Hematopoietic multipotent progenitor cell (in vitro differentiated cells): ENCODE measurements at places on chromosomes 5 and 9. TPM values are rescaled to one million over a fixed set of nuclear protein-coding genes. Genes with fewer than 3 reads are reported as not detected.

KIF12 gene
- total RNA-seq, result under 0.01 TPM

SVEP1 gene
- total RNA-seq, result under 0.01 TPM

MAST4 gene
- 19.9 TPM for total RNA-seq

HCN1 gene
- under 0.01 TPM for total RNA-seq

PCDHA9 gene
- under 0.01 TPM for total RNA-seq

SLC6A3 gene
- not detected for total RNA-seq

CXXC5 gene
- total RNA-seq, result 317 TPM

PCDHB3 gene
- total RNA-seq, result under 0.01 TPM

SLC34A3 gene
- total RNA-seq, result not detected

IL9 gene
- not detected for total RNA-seq

EQTN gene
- total RNA-seq, result not detected

ARID3C gene
- total RNA-seq, result not detected

BARHL1 gene
- total RNA-seq, result not detected

DOCK2 gene
- 167 TPM for total RNA-seq

MEGF9 gene
- 7.3 TPM for total RNA-seq

ABCA1 gene
- 21.0 TPM for total RNA-seq

EFCAB9 gene
- not detected for total RNA-seq

GPR21 gene
- 12.1 TPM for total RNA-seq

KCNN2 gene
- under 0.01 TPM for total RNA-seq

PSD2 gene
- total RNA-seq, result 0.27 TPM

LRRC19 gene
- total RNA-seq, result not detected

RACK1 gene
- total RNA-seq, result 17,192 TPM

PTPDC1 gene
- 2.7 TPM for total RNA-seq

DNAH5 gene
- total RNA-seq, result 0.27 TPM

OMD gene
- not detected for total RNA-seq

NSUN2 gene
- total RNA-seq, result 34.2 TPM

GPX8 gene
- under 0.01 TPM for total RNA-seq

C1QTNF3 gene
- total RNA-seq, result 5.1 TPM

INSL6 gene
- total RNA-seq, result not detected

EXD3 gene
- 28.3 TPM for total RNA-seq

CCNI2 gene
- 0.27 TPM for total RNA-seq

SV2C gene
- under 0.01 TPM for total RNA-seq

SIT1 gene
- 0.54 TPM for total RNA-seq

STPG3 gene
- total RNA-seq, result 0.54 TPM

RNF180 gene
- total RNA-seq, result under 0.01 TPM
